Colonic mucosa (tissue), 4 donors: ENCODE measurements at places on chromosomes 2 and 18. TPM values are rescaled to one million over a fixed set of nuclear protein-coding genes. Genes with fewer than 3 reads are reported as not detected.

GRCh38 chr2:119721462-119721861 is 38.3 kb upstream of the PTPN4 start:
- no peak for DNase-seq

GRCh38 chr2:211463397-211463796 is 907.0 kb downstream of the CPS1 start:
- no peak for DNase-seq

- peak; percentile 16 for DNase-seq
Measured at GRCh38 chr2:230905448-230906421, 19.3 kb downstream of the GPR55 start.

DNA sequence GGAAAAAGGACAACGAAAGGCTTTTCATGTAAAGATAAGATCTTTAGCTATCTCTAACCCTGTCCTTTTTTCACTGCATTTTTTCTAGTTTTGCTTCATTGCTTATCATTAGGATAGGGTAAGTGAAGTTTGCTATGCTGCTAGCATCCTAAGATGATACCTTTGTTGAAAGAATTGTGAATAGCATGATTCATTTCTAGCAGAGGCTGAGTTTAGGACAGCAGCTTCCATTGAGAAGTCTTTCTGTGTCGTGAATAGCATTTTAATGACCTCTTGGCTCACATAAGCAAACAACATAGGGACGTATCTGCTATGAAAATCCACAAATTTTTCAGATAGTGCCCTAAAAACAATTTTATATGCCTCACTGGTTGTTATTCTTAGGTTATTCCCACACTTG is 36.4 kb upstream of the GAREM2 start:
- no peak for DNase-seq

DNA sequence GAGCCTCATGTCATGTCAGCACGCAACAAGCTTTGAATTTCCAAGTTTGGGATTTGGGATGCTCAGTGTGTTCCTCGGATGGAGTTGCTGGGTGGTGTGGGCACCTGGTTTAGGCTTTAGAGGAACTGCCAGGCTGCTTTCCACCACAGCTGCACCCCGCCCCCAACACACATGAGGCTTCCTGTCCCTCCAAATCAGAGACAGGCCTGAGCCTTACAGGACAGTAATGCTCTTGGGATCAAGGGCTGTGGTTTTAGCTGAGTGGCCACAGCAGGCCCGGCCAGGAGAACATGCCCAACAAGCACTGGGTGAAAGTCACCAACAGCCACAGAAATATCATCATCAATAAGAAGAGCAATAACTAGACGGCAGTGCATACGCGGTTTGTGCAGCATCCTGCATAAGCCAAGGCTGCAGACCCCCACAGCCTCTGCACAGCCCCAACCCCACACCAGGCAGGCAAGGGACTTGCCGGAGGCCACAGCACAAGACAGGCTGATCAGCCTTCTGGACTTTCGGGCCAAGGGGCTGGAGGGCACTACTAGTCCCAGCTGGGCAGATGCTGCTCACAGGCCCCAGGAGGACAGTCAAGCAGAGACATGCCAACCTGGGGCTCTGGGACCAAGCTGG is 29.7 kb upstream of the GPC1 start:
- DNase-seq = no peak

- no peak for DNase-seq
Measured at GRCh38 chr2:8103085-8103708, 578.7 kb upstream of the ID2 start.

GRCh38 chr2:231640641-231641111 is 48.0 kb downstream of the TEX44 start:
- DNase-seq = peak; percentile 63

- DNase-seq = no peak
Measured at GRCh38 chr2:216888887-216889622, 29.2 kb upstream of the TNP1 start.

DNA sequence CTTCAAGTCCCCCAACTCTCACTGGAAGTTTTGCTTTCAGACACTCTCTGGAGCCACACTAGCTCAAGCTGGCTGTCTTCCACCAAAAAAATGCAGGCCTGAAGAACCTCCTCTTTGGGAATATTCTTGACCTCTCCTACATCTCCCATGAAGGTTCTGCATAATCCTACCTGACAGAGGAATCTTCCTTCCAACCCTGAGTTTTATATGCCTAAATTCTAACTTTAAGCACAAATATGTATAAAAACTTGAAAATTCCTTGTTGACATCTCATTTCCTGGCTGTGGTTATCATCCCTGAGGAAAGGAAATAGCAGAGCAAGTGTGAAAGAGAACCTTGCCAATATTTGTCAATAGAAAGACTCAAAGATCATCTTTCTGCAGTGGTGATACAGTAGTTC is 249.0 kb downstream of the LPIN1 start:
- no peak for DNase-seq

DNA sequence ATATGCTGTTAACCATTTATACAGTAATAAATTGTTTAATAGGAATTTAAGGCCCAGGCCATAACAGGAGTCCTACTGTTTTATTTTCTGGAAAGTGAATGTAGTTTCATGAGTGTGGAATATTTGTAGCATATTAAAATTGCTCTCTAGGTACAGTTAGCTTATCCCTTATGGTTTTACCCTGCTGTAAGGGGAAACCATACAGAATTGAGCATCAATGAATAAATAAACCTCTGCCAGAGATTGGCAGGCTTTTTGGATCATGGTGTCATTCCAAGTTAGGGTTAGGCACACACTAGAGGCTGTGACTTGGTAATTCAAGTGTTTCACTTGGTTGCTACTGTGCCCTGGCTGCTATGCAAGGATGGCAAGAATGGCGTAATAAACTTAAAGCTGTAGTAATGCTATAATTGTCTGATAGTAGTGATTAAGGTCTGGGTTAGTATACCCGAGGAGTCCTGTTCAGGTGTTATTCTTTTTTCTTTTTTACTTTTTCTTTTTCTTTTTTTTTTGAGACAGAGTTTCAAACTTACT is 30.4 kb downstream of the BMPR2 start:
- DNase-seq = no peak

GRCh38 chr2:96875498-96876268 is 5.8 kb upstream of the SEMA4C start:
- no peak for DNase-seq

GRCh38 chr2:201872591-201872990 is 66.3 kb downstream of the CDK15 start:
- DNase-seq = no peak

- no peak for DNase-seq
Measured at GRCh38 chr2:36568516-36569246, 29.3 kb downstream of the FEZ2 start.

DNA sequence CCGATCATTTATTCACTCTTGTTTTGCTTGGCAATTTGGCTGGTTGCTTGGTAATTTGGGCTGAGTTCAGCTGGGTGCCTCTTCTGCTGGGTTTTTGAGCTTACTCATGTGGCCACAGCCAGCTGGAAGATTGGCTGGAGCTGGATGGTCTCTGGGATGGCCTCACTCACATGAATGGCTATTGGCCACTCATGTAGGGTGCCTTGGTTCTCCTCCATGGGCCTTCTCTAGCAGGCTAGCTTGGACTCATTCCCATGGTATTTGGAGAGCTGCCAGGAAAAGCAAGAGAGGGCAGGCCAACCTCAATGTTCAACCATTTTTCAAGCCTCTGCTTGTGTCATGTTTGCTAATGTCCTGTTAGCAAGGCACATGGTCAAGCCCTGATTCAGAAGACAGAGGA is 16.9 kb downstream of the ZAP70 start:
- no peak for DNase-seq

- DNase-seq = no peak
Measured at GRCh38 chr2:220787251-220787650, 784.9 kb downstream of the EPHA4 start.

The ERLEC1 gene
- 51.9 TPM for total RNA-seq

The IL1RL2 gene
- 2.8 TPM for total RNA-seq

The STARD6 gene
- total RNA-seq = not detected

The ITPRIPL1 gene
- total RNA-seq = 0.44 TPM

The TSPYL6 gene
- total RNA-seq = not detected

The NEU2 gene
- not detected for total RNA-seq

The MARCHF4 gene
- 0.58 TPM for total RNA-seq

The MZT2B gene
- 240 TPM for total RNA-seq
